Stimulated activated CD8-positive, alpha-beta memory T cell treated with anti-CD3 and anti-CD28 coated beads, Interleukin-2, amount 100 ng/mL, for 48 hours (primary cell): ENCODE measurements at places on chromosomes 13 and 19.

- DNase-seq, result peak; percentile 28
These were observed 4.9 kb downstream of the HRC start for GRCh38 chr19:49150106-49150943.

DNA sequence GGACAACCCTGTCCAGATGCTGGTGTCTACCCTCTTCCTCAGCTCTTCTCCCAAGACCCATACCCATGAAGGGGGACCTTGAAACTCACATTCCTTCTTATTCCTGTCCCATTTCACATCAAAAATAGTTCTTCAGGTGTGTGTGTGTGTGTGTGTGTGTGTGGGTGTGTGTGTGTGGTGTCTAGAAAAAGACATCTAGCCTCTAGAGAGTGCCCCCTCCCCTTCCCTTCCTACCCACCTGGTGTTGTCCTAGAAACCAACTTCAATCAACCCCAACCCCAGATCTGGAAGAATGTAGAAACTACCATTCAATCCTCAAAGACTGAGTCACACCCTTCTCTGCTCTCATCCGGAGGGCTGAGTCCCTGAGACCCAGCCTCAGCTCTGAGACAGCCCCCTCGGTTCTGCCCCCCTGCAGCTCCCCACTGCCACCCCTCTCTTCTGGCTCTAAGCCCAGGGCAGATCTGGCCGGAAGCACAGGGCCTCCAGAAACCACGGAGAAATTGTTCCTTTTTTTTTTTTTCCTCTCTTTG, 3.5 kb downstream of the KCNN4 start:
- no peak for DNase-seq

GRCh38 chr19:1279782-1280341, 4.5 kb downstream of the FAM174C start:
- DNase-seq, result peak; percentile 71

- DNase-seq, result peak; percentile 54
These were observed 21.9 kb upstream of the CPB2 start for GRCh38 chr13:46126552-46127357.

- no peak for DNase-seq
These were observed 42.4 kb upstream of the USE1 start for GRCh38 chr19:17172624-17173345.

DNA sequence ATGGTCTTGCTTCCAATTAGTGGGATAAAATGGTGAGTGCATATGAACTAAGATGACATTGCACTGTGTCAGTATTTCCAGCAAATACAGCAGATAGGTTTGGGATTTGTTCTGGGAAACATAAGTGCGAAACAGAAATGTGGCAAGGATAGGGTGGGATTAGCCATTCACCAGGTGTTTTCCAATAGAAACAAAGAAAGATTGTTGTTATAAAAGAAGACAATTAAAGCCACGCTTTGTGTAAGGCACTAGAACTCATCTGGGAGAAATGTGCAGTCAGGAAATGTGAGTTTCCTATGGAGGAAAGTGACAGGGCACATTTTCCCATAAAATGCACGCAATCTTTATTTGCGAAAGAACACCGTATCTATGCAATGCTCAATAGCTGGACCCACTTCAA, 1547.8 kb downstream of the EFNB2 start:
- no peak for DNase-seq

GRCh38 chr13:54078271-54078870, 1049.8 kb downstream of the OLFM4 start:
- no peak for DNase-seq
